ENCODE measurements at places on chromosomes 6 and 20.

DNA sequence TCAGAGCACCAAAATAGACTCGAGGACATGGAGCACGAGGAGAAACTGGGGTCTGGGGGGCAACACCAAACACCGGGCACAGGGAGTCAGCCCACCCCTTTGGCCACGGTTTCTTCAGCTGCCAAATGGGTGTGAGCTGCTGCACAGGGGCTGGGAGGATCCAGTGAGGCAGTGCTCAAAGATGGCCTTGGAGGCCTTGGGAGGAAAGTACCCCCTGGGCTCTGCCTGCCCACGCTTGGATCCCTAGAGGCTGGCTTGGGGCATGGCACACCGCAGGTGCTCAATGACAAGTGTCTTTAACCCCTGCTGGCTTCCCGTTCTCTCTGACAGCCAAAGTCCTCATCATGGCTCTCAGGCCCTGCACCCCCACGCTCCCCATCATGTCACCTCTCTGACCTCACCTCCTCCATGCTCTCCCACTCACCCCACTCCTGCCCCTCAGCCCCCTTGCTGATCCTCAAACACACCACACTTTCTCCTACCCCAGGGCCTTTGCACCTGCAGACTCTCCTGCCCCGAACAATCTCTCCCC, 190.3 kb downstream of the ANKRD60 start:
- no peak for DNase-seq

DNA sequence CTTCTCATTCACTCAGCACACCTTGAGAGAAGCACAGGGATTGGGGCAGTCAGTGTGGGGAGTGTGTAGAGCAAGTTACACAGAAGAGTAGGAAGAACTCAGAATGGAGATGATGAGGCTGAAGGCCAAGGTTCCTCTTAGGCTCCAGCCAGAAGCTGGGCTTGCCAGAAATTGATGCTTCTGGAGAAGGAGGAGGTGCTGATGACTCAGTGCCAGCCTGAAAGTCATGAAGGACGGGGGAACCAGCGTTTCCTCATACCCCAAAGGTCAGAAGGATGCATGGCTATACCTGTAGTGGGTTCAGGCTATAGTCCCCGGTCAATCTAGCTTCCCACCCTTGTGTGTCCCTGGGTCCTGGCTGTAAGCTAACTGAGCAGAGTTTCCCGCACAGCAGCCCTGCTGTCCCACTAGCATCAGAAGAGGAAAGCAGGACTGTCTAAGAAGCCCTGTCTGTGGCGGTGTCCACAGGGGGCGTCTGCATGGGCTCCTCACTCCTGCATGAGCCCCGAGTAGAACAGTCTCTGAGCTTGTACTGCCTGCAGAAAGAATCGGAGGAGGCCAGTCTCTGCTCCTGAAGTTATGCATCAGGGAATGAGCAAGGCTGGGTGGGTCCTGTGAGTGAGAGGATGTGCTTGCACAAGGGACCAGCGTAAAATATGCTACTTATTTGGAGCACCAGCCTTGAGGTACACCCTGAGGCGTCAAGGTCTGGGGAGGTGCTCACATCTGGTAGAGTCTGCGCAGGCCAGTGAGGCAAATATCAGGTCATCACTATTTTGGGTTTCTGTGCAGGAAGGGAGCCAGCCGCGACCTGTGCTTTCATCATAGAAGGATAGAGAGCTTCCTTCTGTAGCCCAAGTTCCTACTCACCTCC, 148.5 kb downstream of the MRPL14 start:
- DNase-seq, result no peak

- no peak for DNase-seq
Observed at GRCh38 chr6:165557674-165558073, 105.4 kb downstream of the PDE10A start.

DNA sequence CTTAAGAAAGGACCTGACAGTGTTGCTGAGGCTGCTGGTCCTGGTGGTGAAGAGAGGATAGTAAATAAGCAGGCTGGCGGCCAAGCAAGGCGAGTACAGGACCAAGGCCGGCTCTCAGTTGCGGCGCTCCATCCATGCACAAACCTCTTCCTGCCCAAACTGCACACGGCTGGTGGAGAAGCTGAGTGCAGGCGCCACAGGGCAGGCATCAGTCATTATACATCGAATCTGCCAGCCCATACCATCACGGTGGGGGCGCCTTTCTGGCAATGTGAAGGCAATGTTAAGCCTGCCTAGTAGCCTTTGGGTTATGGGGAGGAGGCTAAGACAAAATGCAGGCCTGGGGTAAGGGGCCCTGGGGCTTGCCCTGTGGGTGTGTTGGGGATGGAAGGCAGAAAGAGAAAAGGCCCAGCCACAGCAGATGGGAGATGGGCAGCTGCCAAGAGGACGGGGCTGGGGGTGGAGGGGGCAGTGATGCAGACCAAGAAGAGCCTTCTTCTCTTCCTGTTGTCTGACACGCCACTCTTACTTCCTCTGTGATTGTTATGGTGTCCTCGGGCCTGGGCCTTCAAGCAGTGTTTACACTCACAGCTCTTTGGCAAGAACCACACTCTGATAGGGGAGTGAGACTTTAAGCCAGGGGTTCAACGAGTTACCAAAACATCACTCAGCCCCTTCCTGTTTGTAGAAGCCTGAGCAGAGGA, 20.3 kb upstream of the KCNK16 start:
- no peak for DNase-seq

- DNase-seq, result peak; percentile 46
Observed at GRCh38 chr6:158854214-158855101, 35.3 kb upstream of the EZR start.

- DNase-seq, result no peak
Observed at GRCh38 chr20:64077876-64078551, 1.3 kb downstream of the RGS19 start.

DNA sequence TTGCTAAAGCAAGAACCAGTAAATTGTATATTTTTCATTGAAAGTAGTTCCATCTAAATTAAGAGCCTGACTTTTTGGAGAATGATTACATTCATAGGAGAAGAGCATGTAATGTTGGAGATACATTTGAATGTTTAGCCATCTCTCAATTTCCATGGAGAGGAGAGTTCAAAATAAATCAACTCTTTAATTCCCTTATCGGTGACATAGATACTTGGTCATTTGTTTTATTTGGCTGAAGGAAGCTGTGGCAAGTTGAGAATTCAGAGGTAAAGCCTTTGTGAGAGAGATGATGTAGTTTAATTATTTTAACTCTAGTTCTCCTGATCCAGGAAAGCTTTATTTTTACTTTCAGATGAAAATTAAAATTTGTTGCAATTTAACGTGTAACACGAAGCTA, 22.3 kb downstream of the QKI start:
- DNase-seq, result no peak

GRCh38 chr6:36657942-36658544, 20.5 kb upstream of the CDKN1A start:
- DNase-seq, result peak; percentile 89

DNA sequence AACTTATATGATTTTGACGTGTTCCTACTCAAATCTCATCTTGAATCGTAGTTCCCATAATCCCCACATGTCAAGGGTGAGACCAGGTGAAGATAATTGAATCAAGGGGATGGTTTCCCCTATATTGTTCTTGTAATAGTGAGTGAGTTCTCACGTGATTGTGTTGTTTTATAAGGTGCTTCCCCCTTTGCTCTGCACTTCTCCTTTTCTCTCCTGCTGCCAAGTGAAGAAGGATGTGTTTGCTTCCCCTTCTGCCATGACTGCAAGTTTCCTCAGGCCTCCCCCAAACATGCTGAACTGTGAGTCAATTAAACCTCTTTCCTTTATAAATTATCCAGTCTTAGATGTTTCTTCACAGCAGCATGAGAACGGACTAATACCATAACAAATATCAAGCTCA, 83.2 kb downstream of the MANEA start:
- DNase-seq, result no peak

- no peak for DNase-seq
Observed at GRCh38 chr6:158514176-158514575, 45.7 kb upstream of the TMEM181 start.

GRCh38 chr20:7090811-7091210, 323.3 kb downstream of the BMP2 start:
- DNase-seq, result no peak

- no peak for DNase-seq
Observed at GRCh38 chr6:96604420-96604819, 41.5 kb downstream of the FHL5 start.

DNA sequence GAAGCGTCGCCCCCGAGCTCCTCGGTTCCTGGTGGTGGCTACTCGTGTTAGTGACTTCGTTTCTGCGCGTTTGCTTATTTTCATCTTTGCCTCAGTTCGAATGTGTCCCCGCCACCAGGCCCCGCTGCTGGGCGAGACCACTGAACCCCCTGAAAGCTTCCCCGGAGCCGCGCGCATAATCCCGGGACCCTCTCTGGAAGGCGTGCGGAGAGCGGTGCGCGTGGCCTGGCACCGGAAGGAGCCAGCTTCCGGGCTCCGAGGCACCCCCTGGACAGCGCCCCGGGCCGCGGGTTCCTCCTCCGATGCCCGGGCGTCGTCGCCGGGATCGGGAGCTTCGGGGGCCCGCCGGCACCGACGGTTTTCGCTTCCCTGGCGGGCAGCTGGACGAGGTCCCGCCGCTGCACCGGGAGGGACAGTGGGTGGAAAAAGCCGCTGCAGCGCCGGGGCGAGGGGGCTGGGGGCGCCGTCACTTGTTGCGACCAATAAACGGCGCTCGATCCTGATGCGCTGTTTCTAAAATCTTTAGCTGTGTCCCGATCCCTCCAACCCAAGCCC, 643 bp upstream of the SLC35D3 start:
- no peak for DNase-seq

DNA sequence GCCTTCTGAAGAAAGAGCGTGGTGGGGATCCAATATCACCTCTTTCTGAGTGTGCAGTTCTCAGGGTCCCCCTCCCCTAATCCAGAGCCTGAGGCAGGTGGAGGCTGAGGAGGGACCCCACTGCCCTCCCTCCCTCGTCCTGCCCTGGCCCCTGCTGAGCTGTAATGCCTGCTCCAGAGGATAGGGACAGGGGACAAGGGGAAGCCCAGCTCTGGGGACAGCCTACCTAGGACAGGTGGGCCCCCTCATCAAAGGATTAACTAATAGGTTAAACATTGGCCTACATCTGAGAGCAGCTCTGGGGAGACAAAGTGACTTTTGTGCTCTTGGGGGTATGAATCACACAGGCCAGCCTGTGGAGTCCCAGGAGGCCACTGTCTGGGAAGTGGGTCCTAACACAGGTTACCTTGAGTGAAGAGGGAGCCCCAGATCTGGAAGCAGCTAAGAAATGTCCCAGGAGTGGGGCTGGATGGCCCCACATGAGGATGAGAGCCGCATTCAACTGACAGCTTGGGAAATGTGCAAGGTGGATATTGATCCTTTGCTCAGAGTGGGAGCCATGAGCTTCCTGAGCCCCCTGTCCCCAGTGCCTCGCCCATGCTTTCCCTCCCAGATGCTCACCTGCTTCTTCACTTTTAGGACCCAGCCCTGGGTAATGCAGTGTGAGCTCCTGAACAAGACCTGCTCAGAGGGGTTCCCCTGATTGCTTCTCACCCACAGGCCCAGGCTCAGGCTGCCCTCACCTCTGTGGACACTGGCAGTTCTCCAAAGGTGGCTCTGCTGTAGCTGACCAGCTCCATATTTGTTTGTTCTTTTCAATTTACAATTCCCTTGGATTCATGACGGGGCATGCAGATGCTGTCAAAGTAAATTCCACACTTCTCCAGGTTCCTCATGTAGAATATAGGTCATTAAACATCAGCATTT, 17.8 kb upstream of the CST9L start:
- DNase-seq, result no peak

GRCh38 chr6:147190556-147190955, 13.7 kb upstream of the STXBP5 start:
- DNase-seq, result no peak
